Putamen (tissue), 1 donor: ENCODE measurements at places on chromosomes 2 and 18.
A peak's percentile ranks its signal among the peaks of the same experiment; 100 is the strongest.

- no peak for DNase-seq
Observed at GRCh38 chr2:567865-568638, 109.2 kb downstream of the TMEM18 start.

DNA sequence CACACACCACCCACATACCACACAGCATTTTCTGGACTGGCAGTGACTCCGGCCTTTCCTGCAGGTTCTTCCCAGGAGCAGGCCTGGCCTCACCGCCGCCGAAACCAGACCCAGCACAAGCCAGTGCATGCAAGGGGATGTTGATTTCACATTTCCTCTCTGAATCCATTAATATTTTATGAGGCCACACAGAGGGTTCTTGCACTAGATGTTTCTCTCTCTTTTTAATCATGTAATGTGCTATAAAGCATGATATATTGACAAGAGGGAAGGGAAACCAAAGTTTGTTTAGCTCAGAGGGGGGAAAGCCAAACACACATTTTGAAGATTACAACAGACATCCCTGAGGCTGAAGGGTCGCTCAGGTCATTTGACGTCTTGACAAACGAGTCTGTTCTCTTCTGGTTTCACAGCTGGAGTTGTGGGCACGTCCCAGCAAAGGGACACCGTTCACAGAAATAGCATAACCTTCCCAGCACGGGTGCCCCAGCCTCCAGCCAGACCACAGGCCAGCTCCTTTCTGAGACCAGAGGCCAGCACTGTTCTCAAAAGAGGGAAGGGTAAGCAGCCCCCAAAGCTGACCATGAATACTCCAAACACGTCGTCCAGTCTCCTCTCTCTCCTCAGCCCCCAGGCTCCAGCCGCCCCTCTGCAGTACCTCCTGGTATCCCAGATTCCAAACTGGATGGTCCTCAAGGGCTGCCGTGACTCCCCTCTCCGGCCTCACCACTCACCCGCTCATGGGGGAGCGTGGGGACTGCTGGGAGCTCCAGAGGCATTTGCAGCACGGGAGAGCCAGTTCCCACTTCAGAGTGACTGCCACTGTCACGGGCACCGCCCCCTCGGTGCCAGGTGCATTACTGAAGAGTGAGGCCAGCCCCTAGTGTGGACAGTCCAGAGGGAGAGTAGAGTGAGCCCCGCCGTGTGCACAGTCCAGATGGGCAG is 340.3 kb upstream of the SALL3 start:
- DNase-seq, result no peak

DNA sequence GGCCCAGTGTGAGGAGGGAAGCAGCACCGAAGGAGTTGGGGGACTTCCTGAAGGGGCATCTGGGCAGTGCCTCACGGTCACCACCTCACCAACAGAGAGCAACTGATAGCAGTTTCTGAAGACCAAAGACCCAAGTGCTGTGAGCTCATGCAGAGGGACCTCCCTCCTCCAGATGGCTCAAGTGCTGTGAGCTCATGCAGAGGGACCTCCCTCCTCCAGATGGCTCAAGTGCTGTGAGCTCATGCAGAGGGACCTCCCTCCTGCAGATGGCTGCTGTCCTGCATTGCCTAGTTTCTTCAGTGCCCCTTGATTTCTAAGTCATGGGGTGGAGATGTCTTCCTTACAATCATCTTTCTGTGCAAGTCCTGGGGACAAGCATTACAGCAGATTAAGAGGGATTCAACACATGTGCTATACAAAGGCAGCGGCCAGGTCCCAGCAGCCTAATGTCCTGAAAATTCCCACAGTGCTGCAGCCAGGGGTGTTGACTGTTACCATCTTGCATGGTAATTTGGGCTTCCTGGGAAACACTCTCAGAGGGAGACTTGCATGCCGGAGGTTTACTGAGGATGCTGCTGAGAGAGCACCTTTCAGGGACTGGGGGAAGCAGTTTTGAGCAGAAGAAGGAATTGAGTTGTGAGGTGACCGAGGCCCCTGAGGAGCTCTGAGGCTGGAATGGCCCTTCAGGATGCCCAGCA is 409.3 kb downstream of the GALR1 start:
- no peak for DNase-seq

DNA sequence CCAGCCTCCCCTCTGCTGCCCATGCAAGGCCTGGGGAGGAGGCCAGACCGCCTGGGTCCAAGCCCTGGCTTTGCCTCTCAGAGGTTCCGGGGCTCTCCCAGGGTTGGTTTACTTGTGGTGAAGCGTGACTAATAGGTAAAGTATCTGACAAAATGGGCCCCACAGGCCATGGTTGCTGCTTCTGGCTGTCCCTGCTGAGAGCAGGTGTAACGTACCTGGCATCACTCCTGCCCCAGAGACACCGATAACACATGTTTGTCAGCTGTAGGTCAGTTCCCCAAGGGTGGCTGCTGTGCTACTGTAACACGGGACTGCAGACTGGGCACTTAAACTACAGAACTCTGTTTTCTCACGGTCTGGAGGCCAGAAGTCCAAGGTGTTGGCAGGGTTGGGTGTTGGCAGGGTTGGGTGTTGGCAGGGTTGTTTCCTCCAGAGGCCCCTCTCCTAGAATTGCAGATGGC is 34.1 kb downstream of the ODC1 start:
- DNase-seq, result no peak

DNA sequence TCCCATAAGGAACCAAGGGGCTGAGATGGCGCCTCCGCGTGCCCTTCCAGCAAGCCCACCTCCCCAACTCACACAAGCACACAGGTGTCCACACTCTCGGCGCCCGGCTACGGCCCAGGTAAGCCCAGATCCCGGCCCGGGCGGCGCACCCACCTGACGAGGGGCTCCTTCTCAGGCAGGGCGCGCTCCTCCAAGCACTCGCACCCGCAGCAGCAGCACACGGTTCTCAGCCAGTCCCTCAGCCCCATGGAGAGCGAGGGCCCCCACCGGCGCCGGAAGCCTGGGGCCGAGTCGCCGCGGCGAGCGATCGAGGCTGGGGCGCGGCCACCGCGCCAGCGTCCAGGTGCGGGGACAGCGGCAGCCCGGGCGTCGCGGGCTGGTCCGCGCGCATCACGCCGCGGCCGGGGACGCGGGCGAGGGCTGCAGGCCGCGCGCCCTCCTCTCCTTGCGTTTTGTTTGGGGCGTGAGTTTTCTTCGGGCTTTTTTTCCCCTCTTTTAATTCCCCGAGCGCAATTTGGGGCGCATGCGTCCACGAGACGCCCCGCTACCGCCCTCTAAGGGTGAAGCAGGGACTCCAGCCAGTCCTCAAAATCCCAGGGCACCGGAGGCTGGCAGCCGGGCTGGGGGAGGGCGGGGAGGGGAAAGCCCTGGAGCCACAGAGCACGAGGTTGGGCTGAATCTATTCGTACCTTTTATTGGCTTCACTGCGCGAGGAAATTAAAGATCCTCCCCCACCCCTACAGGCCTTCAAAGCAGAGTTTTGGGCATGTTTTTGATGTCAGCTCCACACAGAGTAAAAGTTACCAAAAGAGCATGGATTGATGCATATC is at the start of gene MREG:
Gene MREG, minus strand, starts transcription at position 472 of the 830 bp plus-strand sequence. Its CDS starts 224 bp downstream, at position 248.
- peak; percentile 70 for DNase-seq

- DNase-seq, result no peak
Observed at GRCh38 chr2:23813438-23813837, 113.5 kb downstream of the ATAD2B start.

GRCh38 chr2:60549238-60549927 is 4.1 kb downstream of the BCL11A start:
- DNase-seq, result no peak

DNA sequence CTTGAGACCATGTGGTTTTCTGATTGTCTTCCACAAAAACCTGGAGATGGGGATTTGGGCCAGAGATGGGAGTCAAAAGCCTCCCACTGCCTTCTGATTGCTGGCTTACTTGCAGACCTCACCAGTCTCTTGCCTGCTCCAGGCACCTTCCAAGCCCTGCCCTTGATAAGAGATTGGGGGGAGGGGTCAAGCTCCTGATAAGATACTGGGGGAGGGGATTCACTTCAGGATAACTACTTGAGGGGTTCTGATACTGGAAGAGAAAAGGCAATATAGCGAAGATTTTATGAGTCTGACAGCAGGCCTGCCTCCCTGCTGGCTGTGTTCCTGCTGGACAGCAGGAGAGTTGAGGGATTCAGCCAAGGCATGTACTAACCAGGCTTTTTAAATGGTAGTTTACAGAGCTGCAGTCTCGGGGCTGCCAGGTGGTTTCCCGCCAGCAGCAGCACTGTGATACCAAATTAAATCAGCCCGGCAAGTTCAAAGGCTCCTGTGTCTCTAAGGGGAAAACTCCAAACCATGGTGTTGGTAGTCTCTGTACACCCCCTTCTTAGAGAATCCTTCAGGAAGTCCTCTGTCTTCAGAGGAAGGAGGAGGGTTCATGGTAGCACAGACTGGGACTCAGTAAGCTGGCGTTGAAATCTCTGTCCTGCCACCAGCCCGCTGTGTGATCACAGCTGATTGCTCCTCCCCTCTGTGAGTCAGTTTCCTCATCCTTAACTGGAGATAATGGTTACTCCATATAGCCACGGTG is 58.3 kb downstream of the FBXO36 start:
- peak; percentile 2 for DNase-seq

GRCh38 chr2:241798081-241798630 is 10.8 kb upstream of the NEU4 start:
- no peak for DNase-seq

DNA sequence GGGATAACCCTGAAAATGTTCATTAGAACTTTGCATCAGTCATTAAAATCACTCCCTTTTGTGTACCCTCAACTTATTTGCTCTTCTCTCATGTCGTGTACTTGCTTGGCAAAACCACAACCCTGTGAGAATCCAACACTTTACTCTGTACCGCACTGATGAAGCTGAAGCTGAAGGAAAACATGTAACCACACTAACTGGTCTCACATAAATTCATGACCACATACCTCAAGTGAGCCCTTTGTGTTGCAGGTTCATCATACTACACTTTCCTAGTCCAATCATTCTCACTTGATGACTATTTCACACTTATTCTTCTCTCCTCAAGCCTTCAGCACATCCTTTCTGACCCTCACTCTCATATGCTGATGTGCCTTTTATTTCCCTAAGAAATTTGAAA is 175.4 kb downstream of the DPP4 start:
- DNase-seq, result no peak

- DNase-seq, result peak; percentile 67
Observed at GRCh38 chr2:134258684-134259388, 5.0 kb downstream of the MGAT5 start.

DNA sequence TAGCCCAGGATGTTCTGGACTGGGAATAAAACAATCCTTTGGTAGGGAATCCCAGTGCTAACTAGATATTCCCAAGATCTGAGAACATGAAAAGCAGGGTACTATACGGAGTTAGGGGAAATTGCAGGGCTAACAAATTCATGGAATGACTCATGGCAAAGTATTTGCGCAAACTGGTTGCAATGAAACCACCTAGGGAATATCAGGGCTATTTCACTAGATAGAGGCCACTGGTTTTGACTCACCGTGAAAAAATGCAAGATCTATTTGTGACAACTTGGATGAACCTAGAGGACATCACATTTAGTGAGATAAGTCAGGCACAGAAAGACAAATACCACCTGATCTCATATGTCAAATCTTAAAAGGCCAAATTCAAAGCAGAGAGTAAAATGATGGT is 233.3 kb downstream of the MBD2 start:
- no peak for DNase-seq

DNA sequence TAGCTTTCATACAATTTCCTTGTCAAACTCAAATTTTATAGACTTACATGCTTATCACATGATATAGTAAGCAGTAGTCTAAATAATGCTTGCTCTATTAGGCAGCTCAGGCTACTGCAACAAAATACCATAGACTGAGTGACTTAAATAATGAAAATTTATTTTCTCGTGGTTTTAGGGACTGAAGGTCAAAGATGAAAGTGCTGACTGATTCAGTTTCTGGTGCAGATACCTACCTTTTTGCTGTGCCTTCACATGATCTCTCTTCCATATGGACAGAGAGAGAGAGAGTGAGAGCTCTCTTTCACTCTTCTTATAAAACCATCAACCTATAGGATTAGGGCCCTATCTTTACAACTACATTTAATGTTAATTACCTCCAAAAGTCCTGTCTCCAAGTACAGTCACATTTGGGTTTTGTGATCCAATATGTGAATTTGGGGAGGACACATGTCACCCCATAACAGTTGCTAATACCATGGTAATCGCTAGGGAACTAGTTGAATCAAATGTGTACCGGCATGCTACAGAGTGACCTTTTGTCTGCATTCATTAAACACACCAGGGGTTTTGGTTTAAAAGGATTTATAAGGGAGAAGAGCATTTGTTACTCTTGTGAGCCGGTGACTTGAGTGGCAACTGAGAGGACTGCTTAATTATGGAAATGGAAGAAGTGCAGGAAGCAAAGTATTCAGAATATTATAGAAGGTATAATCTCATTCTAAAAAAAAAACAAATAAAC is 723.4 kb upstream of the LRRTM4 start:
- no peak for DNase-seq

DNA sequence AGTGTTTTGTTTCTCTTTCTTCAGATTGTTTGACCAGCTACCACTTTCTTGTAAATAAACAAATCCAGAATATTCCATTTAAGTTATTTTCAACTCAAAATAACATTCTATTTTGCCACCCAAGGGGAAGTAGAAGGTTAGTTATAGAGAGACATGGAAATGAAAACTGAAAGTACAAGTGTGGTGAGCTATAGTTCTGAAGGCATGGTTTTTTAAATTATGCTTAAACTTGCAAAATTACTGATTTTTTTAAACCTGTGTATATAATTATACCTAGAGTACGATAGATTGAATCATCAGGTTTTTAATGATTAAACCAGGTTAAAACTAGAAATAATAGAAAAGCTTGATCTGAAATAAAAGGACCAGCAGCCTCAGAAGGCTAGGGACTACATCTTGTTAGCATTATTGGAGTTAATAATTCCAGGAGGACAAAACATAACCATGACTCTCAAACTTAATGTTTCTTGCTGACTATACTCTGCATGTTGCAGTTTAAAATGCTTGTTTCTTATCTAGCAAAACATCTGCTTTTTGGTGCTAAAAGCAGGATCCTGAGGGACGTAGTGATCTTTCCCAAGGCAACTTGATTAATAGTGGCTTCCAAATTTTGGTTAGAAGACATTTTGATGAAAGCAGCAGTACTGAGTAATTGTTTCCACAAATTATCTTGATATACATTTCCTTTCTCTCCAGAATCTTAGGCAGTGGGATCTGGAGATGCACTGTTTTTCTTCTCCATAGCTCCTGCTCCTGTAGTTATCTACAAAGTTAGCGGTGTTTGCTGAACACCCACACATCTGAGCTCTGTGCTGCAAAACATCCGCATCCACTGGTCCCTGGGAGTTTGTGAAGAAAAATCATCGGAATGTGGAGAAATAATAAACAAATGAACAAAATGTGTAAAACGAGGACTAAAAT is 327.2 kb upstream of the PKDCC start:
- no peak for DNase-seq
